NCI-H1930 (cell line): ENCODE measurements at places on chromosomes 16 and 17.

DNA sequence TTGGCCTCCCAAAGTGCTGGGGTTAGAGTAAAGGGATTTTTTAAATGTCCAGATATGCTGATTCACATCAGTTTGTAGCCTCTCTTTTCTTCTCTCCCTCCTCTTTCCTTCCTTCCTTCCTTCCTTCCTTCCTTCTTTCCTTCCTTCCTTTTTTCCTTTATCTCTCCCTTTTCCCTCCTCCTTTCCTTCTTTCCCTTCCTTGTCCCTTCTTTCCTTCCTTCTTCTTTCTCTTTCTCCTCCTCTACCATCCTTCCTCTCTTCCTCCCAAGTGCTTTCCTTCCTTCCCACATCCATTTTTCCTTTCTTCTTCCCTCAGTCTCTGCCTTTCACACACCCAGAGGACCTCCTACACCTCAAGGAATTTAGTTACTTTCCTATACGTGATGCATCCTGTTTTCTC lies 671.8 kb downstream of the HS3ST4 start:
- no peak for DNase-seq

DNA sequence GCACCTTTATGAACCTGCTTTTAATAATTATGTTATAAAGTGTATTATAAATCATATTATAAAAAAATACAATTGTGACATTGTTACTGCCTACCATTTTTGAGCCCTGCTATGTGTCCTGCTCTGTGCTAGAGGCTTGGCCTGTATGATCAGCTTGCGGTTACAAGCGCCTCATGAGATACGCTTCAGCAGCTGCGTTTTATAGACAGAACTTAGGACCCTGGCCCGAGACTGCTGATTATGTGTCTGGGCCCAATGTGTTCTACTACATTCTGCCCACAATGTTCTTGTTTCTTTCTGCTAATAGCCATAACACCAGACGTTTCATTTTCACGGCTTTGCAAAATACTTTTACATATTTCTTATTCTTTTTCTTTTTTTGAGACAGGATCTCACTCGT lies 395.8 kb downstream of the SLC39A11 start:
- no peak for DNase-seq

DNA sequence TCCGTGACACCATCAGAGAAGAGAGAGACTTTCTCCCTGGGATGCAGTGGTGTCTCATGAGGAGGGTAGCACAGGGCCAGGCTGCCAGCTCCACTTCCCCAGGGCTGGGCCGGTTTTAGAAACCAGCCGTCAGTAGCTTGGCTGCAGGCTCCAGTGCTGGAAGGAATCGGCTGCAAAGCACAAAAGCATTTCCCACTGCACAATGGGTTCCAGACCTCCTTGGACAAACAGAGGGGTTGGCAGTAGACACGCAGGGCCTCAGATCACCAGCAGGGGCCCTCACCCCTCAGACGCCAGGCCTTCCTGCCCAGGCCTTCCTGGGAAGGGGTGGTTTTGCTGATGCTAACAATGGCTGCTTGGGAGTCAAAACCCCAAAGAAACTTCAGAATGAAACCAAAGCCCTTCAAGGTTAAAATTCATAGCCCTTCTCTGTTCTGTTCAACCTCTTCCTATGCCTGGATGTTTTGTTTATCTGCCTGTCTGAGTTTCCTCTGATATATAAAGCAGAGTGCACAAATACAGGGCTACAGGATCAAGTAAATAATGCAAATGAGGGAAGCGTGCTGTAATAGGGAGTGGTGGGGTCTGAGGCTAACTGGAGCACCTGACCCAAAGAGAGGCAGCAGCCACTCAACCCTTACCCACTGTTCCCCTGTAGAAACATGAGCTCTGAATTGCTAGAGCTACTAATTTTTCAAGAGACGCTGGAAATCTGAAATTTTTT lies 26.2 kb downstream of the TEKT5 start:
- DNase-seq: no peak

DNA sequence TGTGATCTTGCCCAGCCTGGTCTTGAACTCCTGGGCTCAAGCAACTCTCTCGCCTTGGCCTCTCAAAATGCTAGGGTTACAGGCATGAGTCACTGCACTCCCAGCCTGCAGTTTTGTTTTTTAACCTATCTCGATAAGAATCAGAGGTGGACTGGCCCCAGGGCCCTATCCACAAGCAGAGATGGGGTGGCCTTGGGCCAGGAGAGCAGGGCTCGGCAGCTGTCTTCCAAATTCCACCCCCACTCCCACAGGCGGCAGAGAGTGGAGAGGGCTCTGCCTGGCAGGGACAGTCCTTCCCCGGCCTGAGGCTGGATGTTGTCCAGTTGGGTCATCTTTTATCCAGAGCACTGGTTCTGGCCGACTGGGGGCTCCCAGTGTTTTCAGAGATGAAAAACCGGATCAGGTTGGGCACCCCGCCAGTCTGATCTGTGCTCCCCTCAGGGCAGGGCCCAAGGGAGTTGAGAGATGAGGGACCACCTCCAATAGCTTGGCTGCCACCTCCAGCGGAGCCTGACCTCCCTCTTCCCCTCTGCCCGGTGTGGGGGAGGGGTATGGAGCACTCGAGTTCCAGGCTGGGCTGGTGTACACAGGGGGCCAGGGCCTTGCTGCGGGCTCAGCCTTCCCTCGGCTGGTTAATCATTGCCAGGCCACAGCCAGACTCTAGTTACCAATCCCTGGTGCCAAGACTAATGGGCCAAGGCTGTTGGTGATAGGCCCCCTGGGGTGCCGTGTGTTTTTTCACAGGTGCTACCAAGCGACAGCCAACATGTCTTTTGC lies 30.3 kb upstream of the MYO15B start:
- DNase-seq: no peak

- DNase-seq: no peak
Measured at GRCh38 chr17:61235827-61236197, 163.8 kb upstream of the TBX2 start.

DNA sequence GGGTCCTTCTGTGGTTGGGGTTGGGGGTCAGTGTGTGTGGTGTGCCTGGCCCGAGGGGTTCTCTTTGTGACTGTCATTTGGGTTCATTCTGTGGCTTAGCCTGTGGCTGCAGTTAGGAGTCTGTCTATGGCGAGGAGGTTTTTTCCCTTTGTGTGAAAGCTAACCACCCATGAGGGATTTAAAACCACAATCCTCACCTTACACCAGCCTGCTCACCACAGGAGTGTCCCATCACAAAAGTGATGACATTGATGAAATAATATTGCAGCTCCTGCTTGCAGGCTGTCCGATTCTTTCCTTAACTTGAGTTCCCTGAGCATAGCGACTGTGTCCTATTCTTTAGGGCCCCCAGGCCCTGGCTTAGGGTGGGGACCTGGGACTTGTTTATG lies 113.6 kb downstream of the RAP1GAP2 start:
- DNase-seq: no peak

DNA sequence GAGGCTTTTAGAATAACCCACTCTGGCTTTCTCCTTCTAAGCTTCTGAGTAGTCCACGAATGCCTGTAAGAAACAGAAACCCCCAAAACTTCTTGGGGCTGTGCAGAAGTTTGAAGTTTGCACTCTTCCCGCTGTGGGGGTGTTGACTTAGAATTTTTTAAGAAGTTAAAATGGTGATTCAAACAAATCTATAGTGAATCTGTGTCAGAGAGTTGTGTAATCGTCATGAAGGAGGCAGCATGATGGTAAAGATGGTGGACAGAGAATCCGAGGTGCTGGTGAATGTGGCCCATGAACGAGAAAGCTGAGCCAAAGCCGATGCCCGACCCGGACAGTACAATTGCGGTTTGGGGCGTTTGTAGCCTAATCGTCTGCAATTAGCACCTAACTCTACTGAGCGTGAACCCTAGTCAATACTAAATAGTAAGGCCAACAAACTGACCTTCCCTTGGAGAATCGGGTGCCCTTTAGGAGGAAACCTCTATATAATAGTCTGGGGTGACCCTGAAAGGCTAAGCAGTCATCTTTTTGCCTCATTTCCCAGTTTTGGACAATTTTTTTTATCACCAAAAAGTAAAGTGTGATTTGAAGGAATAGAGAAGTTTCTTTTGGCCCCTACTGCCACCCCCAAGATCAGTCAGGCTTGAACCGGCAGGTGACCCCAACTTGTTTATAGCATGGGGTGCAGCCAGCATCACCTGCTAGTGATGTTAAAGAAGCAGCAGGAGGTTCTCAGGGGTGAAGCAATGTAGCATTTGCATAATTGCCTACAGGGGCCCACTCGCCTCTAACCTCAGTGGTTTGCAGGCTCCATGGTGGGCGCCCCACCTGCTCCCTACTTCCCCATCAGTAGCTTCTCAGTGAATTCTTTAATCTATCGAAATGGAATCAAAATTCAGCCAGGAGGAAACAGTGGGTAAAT lies 11.2 kb downstream of the IRF8 start:
- DNase-seq: no peak

- no peak for DNase-seq
Measured at GRCh38 chr16:56246051-56246817, 54.9 kb downstream of the GNAO1 start.

- DNase-seq: peak; percentile 30
Measured at GRCh38 chr16:56425439-56425832, at the start of gene AMFR. TSS of gene AMFR (minus strand) at chr16:56425545. CDS start at chr16:56425327, 218 bp downstream.

- DNase-seq: no peak
Measured at GRCh38 chr16:30379158-30379783, 3.1 kb downstream of the SEPTIN1 start.

GRCh38 chr17:7593296-7593695 lies 3.4 kb upstream of the SOX15 start:
- no peak for DNase-seq

DNA sequence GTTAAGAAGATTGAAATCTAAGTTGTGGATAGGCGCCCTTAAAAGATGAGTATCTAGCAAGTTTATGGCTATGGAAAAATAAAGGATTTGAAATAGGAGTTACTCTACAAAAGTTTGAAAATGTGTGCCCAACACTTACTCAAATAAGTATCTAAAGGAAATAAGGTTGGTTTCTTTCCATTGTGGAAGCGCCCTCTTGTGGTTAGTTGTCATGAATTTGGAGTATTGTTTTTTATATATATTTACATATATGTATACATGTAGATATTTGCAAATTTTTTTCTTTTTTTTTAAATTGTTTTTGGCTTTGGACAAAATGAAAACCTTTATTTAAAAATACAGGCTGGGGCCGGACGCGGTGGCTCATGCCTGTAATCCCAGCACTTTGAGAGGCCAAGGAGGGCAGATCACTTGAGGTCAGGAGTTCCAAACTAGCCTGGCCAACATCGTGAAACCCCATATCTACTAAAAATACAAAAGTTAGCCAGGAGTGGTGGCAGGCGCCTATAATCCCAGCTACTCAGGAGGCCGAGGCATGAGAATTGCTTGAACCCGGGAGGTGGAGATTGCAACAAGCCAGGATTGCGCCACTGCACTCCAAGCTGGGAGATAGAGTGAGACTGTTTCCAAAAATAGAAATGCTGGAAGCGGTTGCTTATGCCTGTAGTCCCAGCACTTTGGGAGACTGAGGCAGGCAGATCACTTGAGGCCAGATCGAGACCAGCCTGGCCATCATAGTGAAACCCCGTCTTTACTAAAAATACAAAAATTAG lies 24.0 kb upstream of the VPS4A start:
- DNase-seq: no peak

DNA sequence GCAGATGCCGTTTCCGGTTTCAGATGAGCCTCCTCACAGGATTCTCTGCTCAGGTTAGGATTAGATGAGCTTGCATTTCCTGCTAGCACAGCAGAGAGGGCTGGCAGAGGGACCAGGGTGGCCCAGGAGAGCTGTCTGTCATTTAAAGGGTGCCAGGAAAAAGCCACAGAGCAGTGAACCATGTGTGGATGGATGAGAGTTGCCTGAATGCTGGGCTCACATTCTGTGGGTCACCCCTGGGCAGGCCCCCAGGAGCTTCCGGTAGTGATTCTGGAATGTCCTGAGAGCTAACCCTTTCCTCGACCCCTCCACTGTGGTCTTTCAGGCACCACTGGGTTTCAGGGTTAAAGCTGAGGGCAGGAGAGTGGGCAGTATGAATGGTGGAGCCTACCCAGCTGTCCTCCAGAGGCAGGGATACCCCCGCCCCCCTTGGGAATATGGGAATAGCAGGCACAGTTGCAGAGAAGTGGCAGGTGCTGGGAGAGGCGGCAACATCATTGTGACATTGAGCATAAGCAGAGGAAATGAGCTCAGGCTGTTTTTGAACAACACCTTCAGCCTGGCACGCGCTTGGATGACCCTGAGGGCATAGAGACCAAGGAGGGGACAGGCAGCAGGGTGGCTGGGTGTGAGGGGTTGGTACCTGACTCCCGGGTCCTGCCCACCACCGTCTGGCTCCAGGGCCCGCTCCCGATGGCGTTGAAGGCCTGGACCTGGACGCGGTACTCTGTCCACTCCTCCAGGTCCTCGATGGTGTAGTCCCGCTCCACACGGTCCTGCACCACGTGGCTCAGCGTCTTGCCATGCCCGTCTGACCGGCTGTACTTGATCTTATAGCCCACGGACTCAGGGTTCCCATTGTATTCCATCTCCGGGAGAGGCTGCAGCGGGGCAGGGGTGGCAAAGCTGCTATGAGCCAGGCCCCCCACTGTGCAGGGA lies 83.0 kb upstream of the CDC42EP4 start:
- DNase-seq: no peak

DNA sequence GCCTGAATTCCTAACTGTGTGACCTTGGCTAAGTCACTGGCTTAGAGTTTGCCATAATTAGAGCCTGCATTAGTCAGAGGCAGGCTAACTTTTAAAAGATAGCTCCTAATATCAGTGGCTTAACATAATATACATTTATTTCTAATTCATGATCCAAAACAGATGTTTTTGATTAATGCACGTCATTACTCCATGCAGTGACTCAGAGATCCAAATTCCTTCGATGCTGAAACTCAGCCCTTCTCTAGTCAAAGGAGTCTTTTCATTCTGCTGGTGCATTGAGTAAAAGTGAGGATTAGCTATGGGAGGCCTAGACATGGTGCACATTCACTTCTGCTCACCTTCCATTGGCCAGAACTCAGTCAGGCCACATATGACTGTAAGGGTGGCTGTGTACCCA lies 49.8 kb downstream of the IRX3 start:
- DNase-seq: no peak

- no peak for DNase-seq
Measured at GRCh38 chr17:14772776-14773175, 471.9 kb downstream of the HS3ST3B1 start.

GRCh38 chr16:29763326-29763725 lies 14.7 kb upstream of the ZG16 start:
- no peak for DNase-seq

GRCh38 chr17:56717471-56717870 lies 116.2 kb downstream of the C17orf67 start:
- DNase-seq: no peak

DNA sequence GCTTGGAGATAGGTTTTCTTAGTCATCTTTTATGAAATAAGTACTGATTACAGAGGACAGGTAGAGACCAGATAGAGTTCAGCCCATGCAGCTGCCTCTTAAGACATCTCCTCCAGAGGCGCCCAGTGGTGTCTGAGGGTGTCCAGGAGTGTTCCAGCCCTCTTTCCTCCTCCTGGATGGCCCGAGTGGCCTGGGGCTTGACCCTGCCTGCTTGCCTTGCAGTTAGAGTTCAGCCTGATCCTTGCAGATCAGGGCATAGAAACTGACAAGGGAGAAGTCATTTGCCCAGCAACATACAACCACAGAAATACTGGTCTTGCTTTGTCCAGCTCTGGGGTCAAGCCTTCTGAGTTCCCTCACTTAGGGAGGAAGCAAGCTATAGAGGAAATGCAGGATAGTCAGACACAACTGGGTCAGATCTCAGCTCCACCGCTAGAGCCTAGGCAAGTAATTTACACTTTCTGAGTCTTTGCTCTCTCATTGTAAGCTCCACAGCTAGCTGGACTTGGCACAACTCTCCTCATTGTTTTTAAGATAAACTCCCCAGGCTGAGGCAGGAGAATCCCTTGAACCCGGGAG lies 3.6 kb upstream of the CCL1 start:
- no peak for DNase-seq
